Activated naive CD4-positive, alpha-beta T cell treated with anti-CD3 and anti-CD28 coated beads, Interleukin-2, amount 50 U/mL, for 16 hours (primary cell): ENCODE measurements at places on chromosomes 5 and 9.

- DNase-seq = no peak
Measured at GRCh38 chr5:204001-204400, 12.7 kb downstream of the LRRC14B start.

- peak; percentile 53 for DNase-seq
Measured at GRCh38 chr9:100216178-100216787, 117.2 kb downstream of the INVS start.

DNA sequence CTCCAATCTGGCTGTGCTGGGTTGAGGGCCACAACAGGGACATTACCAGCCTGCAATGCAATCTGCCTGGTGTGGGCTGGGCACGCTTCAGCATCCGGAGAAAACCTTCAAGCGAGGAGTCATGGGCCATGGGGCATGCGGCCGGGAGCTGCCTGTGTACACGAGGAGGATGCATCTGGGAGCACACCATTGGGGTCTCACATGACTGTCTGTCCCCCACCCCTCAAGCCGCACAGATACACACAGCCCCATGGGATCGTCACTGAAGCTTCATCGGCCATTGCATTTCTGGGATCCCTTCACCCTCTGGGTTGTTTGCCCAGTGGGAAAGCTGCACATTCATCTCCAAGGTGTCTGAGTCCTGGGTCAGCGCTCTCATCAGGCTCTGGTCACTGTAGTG lies 9.9 kb downstream of the LCN1 start:
- DNase-seq = no peak

- DNase-seq = no peak
Measured at GRCh38 chr5:144072518-144072927, 97.9 kb downstream of the YIPF5 start.

DNA sequence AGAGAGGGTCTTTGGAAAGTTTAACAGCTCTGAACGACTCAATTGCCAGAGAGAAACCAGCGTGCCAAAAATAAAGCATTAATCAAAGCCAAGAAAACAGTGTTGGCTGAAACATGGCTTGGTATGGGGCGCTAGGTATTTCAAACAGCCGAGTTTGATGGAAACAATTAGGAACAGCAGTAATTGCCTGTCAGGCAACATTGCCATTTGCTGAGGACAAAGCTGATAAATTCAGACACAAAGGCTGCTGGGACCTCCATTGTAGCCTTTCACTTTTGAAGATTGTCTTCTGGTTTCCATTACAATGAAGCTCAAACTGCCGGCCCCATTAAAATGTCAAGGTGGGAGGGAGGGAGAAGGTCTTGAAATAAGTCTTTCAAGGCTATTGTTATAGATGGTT lies 125.4 kb upstream of the SPDL1 start:
- DNase-seq = no peak

- DNase-seq = no peak
Measured at GRCh38 chr5:53915120-53915519, 354.7 kb downstream of the NDUFS4 start.
